CD4-positive, alpha-beta T cell treated with Interleukin-6 for 4 hours (primary cell): ENCODE measurements at places on chromosomes 1 and 21.

- no peak for DNase-seq
These were observed 8.0 kb downstream of the CTNNBIP1 start for GRCh38 chr1:9902060-9902452.

- no peak for DNase-seq
These were observed 23.2 kb downstream of the OR13G1 start for GRCh38 chr1:247656221-247656875.

DNA sequence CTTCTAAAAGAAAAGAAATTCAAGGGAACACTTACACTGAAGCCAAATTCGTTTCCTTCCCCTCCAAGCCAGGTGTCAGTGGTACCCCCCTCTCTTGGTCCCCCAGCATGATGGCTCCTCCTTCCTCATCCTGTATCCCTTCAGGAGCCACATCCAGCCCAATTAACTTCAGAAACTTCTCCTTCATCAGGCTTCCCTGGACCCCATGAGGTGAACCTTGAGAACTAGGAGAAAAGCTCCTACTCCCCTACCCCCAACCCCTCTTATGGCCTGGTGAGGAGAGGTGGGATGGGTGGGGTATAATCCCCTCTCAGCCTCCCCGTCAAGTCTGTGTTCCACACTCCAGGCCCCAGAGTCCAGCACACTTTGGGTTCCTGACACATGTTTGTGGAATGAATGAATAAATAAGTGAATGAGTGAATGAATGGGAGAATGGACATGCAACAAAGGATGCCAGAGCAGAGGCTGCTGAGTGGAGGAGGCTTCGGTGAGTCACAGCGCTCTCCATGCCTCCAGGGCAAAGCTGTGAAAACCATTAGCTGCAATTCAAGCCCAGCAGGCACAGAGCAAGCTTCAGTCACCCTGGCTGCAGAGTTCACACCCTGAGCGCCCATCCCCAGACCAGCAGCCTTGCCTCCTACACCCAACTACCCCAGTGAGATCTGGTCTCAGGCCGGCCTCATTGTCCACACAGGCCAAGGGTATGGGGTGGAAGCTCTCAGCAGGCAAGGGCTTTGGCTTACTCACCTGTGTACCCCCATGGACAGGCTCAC, 43.8 kb downstream of the BATF3 start:
- no peak for DNase-seq

GRCh38 chr1:17207966-17208418, 3.1 kb downstream of the PADI1 start:
- peak; percentile 52 for DNase-seq

GRCh38 chr1:52825868-52826267, 16.7 kb upstream of the ZYG11A start:
- DNase-seq = no peak

DNA sequence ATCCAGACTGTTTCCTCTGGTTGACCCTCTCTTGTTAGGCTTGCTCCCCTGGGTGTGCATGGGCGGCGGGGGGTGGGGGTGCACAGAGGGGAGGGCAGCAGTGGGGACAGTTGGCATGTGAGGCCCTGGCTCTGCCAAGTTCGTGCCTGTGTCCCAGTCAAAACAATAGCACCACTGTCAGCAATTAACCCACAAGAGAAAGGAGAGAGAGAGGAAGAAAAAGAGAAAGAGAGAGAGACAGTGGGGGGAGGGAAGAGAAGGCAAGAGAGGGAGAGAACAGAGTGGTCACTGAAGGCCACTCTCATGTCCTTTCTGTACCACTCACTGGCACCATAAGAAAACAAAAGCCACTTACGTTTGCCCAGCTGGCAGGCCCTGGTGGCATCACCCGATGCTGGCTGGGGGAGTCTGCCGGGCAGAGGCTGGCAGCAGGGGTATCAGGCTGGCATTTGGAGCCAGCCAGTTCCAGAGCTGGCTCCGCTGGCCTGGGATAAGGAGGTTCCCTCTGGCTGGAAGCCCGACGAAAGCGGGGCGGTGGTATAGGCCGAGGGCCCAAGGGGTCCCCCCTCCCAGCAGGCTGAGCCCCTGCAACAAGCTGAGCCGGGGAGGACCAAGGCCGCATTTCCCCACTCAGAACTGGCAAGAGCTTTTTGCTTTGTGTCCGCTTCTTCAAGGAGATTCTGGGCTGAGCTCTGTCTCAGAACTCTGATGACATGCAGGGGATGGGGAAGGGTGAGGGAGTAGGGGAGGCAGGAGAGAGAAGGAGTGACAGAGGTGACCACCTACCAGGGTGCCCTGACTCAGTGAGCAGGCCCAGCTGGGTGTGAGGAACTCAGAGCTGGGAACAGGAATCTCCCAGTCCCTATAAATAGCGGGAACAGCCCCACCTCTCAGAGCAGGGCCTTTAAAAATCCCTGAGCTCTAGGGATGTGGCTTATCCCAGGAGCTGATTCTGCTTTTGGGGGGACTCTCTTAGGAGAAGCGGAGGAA, 27.9 kb downstream of the PIK3C2B start:
- DNase-seq = no peak

DNA sequence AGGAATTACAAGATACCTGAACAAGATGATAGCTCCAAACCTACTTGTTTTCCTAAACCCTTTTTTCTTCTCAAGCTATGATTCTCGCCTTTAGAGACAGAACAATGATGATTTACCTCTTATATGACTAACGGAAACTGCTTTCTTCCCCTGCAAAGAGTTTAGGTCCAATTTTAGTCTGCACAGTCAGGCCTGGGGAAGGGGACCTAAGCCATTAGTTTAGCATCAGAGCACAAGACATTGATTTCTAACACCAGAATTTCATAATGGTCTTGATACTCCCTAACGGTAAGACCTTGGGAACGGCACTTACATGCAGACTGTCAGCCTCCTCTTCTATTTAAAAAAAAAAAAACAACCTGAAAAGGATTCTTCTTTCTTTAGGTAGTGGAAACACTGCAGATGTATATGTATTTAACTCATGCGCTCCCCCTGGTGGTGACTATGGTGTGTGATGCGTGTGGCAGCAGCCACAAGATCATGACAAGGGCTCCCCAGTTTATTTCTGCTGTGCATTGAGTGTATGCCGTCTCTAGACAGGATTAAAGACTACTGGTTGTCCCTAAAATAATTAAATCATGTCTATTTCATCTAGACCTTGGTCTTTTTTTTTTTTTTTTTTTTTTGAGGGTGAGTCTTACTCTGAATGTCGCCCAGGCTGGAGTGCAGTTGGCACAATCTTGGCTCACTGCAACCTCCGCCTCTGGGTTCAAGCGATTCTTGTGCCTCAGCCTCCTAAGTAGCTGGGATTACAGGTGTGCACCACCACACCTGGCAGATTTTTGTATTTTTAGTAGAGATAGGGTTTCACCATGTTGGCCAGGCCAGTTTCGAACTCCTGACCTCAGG, 37.3 kb upstream of the TMEM222 start:
- peak; percentile 93 for DNase-seq

GRCh38 chr1:31302709-31303441, 6.0 kb downstream of the ZCCHC17 start:
- DNase-seq = no peak

DNA sequence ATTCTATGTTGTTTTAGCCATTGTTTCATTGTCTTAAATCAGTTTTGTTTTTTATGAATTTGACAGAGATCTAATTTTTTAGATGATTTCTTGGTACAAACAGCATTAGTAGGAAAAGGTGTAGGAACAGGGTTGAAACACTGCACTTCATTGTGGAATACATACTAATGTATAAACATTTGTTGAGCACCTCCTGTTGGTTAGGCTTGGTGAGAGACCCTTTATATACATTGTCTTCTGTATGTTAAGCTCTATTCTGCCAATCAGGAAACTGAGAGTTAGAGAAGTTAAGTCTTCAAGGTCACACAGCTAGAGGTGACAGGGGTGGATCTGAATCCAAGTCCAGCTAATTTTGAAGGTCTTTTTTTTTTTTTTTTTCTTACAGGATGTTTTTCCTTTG, 192.7 kb downstream of the VPS13D start:
- no peak for DNase-seq

DNA sequence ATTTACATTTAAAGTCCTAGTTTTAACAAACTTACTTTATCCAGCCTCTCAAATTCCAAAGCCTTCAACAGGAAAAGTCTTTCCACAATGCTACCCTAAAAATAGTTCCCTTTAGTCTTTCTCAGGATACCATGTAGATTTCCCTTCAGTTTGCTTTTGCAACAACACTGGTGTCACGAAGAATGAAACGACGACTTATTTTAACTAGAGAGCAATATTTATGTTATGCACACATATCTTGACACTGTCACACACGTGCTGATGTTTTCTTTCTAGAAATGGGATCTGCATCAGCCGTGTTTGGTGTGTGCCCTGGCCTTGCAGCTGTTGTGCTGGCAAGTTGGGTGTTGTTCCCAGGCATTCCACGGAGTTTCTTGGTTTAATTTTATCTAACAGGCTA, 75.5 kb downstream of the SIPA1L2 start:
- no peak for DNase-seq
